Activated CD4-positive, CD25-positive, alpha-beta regulatory T cell treated with anti-CD3 and anti-CD28 coated beads, Interleukin-2, amount 50 U/mL, for 72 hours (primary cell): ENCODE measurements at places on chromosomes 4 and X.

GRCh38 chr4:174713181-174713580 is 115.9 kb downstream of the GLRA3 start:
- DNase-seq = no peak

DNA sequence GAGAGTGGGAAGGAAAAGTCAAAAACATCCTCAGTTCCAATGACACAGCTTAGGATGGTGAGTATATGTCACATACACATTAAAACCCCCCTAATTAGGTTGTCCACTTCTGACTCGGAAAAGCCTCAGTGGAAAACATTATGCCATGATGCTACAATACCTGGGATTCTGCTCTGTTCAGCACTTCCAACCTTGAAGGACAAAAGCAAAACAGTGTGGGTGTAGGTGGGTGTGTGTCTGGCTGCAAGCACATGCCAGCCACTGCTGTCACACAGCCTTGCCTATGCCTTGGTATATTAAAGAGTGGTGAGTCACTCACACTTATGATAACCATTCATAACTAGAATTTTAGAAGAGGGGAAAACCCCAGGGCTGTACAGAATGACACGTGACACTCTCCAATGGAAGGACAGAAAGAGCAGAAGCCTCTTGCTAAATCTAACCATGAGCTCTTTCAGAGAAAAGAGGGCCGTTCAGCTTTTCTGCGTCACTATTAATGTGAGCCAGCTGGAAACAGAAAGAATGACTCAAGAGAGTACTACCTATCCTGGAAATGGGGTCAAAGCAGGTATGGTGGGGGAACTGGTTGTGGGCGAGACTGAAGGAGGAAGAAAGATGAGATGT is 159.6 kb downstream of the TET2 start:
- DNase-seq = peak; percentile 40

GRCh38 chr4:70749313-70749712 is 27.5 kb downstream of the RUFY3 start:
- DNase-seq = no peak

DNA sequence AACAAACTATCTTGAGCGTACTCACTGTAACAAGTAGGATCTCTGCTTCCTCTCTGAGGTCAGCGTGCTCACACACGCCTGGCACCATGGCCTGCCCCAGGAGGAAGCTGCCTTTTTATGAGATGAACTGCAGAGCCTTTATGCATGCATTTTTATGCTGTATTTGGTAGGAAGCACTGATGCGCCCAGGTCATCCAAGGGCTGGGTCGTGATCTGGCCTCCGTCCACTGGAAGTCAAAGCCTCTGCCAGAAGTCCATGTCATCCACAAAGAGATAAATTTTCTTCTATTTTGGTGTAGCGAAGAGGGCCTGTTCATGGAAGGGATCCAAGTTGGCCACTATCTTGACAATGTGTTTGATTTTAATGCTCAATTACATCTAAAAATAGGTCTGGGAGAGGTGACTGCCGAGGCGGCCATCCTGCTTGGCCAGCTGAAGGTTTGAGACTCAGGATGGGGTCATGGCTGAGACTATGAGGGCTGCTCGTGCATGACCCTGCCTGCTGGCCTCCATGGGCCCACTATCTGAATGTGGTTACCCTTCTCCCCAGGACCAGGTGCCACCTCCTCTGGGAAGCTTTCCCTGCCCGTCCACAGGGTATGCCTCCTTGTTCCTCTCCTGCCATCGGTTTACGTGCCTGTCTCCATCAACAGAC is 50.3 kb downstream of the HTRA3 start:
- no peak for DNase-seq

- no peak for DNase-seq
Observed at GRCh38 chrX:153673428-153674218, at the start of gene PNCK. Gene PNCK, minus strand, starts transcription at chrX:153673813. Its CDS starts 737 bp downstream, at chrX:153673076.

- no peak for DNase-seq
Observed at GRCh38 chr4:183610033-183610432, 49.0 kb downstream of the RWDD4 start.

DNA sequence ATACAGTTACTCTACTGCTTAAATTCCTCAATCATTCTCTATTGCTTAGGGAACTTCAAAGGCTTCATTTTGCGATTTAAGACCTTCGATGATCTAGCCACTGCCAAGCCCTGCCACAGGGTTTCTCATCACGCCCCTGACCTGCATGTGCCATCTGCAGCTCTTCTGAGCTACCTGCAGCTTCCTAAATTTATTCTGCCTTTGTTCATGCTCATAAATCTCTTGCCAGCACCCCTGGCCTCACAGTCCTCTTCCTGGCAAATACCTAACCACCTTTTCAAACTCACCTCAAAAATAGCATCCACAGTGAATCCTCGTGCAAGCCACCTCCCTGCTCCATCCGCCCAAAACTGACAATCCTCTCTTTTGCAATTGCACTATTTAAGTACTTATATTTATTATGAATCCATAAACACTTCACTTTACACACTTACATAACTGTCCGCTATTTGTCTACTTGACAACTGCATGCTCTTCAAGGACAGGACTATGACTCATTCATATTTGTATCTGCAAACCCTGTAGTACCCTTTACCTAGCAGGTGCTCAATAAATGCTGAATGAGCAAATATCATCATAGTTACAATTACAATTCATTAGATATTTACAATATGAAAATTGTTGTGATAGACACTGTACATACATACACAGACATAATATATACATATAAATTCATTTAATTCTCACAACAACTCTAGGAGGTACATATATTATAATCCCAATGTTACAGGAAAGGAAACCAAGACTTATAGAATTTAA is 280.0 kb upstream of the RASGEF1B start:
- no peak for DNase-seq

GRCh38 chr4:121255986-121256750 is 92.0 kb upstream of the TNIP3 start:
- DNase-seq = no peak

GRCh38 chr4:79266136-79266535 is 59.7 kb downstream of the NAA11 start:
- DNase-seq = no peak

GRCh38 chr4:8010618-8011017 is 71.0 kb upstream of the AFAP1 start:
- no peak for DNase-seq

DNA sequence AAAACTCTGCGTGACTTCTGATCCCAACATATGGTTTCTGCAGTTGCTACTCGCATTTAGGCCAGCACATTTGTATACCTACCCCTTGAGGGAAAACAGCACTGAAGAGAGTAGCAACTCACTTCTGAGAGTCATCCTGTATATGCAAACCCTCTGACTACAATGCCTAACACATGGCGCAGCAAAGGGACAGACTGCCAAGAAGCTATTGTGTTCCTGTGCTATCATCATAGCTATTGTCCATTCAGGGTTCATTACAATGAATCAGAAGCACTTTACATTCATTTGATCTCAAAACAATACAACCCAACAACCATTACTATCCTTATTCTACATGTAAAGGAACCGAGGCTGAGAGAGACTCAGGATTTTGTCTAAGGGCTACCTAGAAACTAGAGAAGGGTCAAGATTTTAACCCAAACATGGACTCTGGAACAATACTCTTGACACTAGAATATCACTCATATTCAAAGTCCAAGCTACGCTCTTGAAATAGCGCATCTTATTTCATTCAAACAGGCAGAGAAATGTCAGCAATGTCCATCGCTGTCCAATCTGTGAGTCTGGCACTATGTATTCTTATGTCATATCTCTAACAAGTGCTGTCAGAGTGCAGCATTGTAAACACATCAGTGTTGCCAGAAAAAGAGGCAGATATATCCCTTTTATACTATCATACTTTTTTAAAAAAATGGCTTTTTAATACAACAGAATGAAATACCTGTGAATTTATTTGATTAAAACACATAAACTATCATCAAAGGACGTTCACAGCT is 173.6 kb downstream of the CORIN start:
- DNase-seq = no peak

- DNase-seq = peak; percentile 61
Observed at GRCh38 chr4:48129307-48130014, 4.6 kb downstream of the TXK start.

- DNase-seq = peak; percentile 37
Observed at GRCh38 chr4:184583738-184584502, 65.3 kb downstream of the CASP3 start.

DNA sequence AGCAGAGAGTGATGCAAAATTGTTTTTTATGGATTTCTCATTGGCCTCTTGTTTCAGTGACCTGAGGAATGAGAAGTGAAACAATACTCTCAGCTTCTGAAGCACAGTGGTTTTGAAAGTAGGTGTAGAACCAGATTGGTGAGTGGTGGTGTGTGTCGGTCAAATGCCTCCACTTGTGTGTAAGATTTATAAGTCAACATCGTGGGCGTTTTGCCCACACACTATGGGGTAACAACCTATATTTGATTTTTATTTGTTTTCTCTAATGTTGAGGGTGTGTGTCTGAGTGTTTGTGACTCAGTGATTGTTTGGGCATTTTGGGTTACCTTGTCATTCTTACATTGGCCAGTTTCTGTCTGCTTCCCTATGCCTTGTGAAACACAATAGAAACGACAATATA is 23.3 kb downstream of the ADGRL3 start:
- DNase-seq = no peak

DNA sequence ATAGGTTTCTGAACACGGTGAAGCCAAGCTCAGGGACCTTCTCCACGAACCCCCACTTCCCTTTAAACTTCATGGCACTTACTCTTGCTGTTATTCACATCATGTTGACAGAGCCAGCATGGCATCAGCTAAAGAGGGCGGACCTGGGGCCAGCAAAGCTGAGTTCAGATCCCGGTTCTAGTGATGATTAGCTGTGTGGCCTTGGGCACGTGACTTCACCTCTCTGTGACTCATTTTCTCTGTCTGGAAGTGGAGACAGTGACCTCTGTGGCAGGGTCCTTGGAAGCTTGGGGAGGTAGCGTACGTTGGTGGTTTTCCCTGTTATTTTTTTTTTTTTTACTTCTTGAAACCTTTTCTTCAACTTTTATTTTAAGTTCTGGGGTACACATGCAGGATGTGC is 13.4 kb downstream of the EVC start:
- no peak for DNase-seq

- no peak for DNase-seq
Observed at GRCh38 chr4:105060628-105061027, 86.0 kb upstream of the TET2 start.

- no peak for DNase-seq
Observed at GRCh38 chr4:121991968-121992367, 40.1 kb upstream of the TRPC3 start.

GRCh38 chr4:133151341-133151690 is 2.2 kb downstream of the PCDH10 start:
- no peak for DNase-seq

GRCh38 chrX:153645921-153646488 is 998 bp upstream of the DUSP9 start:
- no peak for DNase-seq

- DNase-seq = no peak
Observed at GRCh38 chrX:64192673-64193072, 12.8 kb downstream of the AMER1 start.

DNA sequence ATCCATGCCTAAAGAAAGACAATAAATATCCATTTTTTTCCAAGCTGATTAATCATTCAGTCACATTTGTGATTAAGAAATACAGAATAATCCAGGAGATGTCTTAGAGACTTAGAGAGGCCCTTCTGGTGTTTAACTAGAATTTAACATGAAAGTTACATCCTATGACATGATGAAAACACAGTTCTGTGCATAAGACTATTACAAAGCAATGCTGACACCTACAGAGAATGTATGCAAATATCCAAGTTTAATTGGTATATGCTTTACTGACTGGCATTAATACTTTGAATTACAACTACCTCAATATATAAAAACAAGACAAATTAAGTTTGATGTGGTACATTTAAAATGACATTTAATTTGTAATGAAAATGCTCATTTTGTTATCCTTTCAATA is 17.8 kb upstream of the TLL1 start:
- no peak for DNase-seq

GRCh38 chrX:132393992-132394391 is 94.8 kb downstream of the MBNL3 start:
- DNase-seq = no peak
